ENCODE measurements at places on chromosomes 11 and 22.
A peak's percentile ranks its signal among the peaks of the same experiment; 100 is the strongest.

- no peak for DNase-seq
Measured at GRCh38 chr11:76676636-76677457, 6.3 kb upstream of the LRRC32 start.

- DNase-seq: no peak
Measured at GRCh38 chr11:107921997-107922396, 6.3 kb upstream of the RAB39A start.

DNA sequence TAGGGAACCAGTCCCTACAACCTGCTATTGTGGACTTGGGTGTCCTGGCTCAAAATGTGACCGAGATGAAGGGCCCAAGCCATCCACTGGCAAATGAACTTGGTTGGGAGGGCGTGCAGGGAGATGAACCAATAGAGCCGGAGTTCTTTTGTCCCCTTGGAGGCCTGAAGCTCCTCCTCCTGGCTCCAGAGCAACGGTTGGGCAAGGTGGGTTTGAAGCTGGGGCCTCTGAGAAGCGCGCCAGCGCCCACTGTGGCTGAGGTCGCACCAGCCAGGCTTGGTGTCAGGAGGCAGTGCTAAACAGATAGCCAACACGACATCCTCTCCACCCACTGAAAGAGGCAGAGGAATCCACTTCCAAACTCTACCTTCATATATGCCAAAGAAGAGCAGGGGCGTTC, 36.0 kb upstream of the PACSIN2 start:
- no peak for DNase-seq

DNA sequence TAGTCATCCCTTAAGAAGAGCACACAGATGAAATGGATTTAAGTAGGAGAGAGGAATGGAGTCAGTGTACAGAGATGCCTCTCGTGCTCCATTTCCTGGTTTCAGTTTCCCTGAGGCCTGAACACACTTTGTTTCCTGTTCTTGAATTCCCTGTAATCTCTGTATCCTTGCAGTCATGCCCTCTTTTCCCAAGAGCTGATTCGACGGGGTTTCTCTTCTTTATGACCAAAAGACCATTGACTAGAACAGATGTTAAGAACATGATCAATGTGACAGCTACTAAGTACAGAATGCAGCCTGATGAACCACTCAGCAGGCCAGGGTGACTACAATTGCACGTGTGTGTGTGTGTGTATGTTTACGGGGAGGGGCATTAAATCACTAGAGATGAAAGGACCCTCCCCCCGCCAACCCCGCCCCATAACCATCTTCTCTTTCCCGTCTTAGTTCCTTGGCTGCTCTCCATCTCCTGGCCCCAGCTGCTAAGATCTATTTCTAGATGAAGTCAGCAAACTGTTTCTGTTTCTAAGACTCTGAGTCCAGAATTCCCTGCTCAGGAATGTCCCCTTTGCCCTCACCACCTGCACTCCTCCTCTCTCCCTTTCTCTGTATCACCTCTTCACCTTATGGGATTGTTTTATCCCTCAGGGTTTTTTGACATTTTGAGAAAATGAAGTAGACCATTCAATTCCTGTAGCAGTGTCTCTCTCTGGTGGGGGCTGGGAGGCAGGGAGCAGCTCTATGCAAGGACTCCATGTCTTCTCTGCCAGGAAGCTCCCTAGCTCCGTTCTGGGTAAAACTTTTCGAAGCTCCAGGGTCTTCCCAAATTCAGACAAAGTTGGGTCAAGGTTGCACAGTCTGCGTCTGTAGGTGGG, 26.0 kb downstream of the SLC22A6 start:
- peak; percentile 33 for DNase-seq

DNA sequence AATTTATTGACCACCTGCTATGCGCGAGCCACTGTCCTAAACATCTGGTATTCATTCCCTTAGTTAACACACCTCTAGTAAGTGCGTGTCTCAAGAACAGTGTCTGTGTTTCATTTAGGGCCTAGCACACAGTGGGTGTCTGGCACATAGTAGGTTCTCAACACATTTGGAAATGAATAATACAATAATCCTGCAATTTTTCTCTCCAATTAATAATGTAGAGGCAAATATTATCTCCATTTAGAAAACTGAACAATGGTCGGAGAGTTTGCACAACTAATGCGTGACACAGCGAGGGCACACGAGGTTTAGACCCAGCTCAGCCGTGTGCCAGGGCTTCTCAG, 4.0 kb upstream of the NCF4 start:
- DNase-seq: no peak

GRCh38 chr11:75330291-75330690, 21.2 kb downstream of the ARRB1 start:
- DNase-seq: no peak

- DNase-seq: no peak
Measured at GRCh38 chr11:76658651-76659650, 11.6 kb downstream of the LRRC32 start.

GRCh38 chr11:45073685-45074141, 72.7 kb upstream of the PRDM11 start:
- DNase-seq: no peak

DNA sequence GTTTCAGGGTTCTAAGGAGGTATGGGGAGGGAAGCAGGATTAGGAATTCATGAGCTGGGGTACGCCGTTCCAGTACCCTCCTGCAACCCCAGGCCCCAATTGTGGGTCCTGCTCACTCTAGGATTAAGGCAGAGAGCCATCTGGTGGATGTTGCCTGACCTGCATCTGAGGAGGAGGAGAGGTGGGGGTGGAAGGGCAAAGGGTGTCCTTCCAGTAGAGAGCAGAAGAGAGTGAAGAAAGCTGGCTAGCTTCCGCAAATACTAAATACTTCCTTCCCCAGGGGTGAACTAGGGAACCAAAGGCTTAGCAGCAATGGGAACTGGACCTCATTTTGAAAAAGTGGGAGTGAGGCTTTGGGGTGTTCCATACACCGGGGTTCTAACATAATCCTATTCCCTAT, 10.6 kb downstream of the LRRC51 start:
- peak; percentile 64 for DNase-seq

DNA sequence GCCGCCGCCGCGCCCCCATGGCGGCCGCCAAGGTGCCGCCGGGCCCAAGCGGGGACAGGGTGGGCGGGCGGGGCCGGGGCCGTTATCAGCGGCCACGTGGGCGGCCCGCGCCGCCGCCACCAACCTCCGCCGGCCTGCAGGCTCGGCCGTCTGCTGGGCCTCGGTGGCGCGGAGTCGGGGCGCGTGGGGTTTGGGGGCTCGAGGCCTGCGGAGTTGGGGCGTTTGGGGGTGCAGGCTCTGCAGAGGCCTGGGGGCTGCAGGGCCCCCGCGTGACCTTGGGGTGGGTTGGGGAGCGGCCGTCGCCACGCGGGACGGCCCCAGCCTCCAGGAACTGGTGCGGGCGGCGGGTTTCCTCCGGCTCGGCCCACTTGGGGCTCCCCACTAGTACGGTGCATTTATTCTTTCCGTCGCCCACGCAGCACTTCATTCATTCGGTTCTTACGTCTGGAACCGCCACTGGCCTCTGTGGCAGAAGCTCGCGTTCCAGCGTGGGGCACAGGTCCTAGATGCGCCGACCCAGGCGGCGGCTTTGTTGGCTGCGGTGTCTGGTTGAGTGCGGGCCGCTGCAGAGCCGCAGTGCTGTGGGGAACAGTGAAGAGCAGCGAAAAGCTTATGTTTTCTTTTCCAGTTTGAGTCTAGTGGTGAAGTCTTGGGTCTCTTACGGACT, 740 bp upstream of the TRMT2A start:
- DNase-seq: no peak

- no peak for DNase-seq
Measured at GRCh38 chr11:133901316-133901715, 55.5 kb downstream of the IGSF9B start.

DNA sequence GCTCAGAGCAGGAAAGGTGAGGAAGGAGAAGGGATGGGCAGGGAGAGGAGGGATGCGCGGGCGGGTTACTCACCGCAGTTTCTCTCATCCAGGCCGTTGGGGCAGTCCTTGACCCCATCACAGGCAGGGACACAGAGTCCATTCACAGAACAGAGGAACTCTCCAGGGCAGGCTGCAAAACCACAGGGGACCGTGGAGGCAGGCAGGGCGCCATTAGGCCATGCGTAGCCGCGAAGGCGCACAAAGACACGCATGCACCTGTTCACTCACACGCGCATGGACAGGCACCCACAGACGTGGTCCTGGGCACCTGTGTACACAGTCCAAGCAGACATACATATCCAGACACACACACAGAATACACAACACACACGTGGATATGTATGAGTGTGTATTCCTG, 23.0 kb downstream of the KCTD17 start:
- DNase-seq: no peak

- DNase-seq: peak; percentile 64
Measured at GRCh38 chr11:2377511-2378443, 667 bp downstream of the CD81 start.

DNA sequence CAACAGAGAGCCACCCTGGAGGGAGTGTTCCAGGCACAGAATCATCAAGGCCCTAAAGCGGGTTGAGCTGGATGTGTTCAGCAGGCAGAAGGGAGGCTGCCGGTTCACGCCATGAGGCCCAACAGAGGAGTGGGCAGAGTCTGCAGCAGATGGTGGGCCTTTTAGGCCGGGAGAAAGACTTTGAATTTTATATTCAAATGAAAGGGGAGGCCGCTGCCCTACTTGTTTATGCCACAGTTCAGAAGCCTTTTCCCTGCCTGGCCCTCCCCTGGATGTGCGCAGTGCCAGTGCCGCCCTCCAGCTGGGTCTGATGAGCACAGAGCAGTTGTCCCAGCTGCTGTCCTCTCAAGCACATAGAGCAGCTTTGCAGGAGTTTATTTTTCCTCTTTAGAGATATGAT, 46.9 kb upstream of the TTC12 start:
- DNase-seq: no peak

DNA sequence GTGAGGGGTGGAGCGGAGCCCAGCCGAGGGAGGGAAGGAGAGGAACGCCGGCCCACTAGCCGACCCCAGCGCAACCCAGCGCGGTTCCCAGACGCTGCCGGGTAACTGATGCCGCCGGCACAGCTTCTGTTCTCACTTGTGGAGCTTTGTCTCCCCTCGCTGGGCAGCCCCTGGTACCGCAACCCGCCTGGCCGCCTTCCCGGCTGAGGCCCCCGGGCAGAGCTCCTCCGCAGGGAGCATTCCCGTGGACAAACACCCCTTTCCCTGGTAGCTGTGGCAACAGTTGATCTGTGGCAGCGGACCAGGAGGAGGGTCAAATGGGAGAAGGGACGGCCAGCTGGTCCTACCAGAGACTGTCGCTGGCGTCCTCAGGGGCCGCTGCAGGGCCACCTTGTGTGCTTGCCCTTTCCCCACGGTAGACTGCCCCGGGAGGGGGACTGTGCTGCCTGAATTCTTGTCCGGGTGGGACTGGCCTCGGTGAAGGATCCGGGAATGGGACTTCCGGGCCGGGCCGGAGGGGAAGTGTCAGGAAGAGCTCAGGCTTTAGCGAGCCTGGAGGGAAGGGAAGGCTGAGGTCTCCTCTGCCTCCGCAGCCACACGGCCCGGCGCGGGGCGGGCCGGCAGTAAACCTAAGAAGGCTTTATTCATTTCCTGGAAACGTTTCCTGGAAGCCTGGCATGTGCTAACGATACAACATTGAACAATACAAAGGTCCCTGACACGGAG, 468.0 kb downstream of the OPCML start:
- peak; percentile 15 for DNase-seq

DNA sequence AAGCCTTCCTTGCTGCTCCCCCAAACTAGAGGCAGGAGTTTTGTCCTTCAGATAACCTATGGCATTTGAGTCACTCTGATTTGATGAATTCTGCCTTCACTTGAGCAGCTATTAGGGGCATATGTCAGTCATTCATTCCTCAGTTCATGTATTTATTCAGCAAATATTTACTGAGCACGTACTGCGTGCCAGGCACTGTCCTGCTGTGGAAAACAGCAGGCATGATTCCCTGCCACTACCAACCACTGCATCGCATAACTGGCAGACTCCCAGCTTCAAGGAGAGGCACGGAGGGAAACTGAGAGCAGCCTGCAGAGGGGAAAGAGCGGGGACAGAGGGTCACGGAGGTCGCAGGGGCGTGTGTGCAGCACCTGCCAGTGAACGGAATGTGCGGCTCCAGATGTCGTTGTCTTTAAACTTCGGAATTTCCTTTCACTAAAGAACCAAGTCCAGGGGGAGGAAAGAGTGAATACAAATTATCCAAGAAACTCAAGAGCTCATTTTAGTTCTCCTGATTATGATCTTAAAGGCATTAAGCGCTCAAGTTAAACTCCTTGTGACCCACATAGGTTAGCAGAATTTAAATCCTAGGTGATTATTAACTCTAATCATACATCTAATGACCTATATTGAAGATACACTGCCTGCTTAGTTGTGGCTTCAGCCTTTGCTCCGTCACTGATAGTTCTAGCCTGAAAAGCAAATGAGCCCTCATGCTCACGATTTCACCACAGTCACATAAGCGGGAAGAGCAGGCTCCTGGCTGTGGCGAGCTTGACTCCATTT, 12.6 kb downstream of the PPARA start:
- no peak for DNase-seq

DNA sequence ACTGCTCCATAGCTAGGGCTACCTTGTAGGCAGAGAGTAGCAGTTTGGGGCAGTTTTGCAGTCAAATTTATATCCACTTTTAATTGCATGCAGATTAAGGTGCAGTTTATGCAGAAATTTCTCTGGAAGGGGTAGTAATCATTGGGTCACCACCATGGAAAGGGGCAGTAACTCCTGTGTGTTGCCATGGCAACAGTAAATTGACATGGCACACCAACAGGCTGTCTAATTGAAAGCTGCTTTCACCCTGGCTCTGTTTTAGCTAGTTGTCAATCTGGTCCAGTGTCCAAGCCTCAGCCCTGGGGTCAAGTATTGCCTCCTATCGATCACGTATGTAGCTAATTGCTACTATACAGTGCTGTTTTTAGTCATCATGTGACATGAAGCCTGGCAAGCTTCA, 786.1 kb upstream of the CNTN5 start:
- DNase-seq: no peak

DNA sequence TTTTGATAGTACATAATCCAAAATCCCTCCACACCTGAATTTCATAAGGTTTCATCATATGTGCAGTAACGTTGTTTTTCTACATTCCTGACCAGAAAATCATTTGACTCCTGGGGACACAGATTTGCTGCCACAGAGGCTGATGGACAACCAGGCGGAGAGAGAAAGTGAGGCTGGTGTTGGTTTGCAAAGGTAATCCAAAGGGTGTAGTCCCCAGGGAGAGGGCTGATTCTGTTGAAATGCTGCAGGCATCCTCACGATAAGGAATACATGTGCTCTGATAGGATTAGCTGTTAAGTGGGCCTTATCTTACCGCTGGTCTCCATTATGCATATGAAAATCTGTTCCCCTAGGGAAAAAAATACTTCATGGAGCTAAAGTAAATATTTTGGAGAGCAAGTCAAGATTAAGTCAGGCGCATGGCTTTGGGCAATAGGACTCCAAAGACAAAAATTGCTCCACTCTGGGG, 8.1 kb downstream of the APOL6 start:
- DNase-seq: no peak

DNA sequence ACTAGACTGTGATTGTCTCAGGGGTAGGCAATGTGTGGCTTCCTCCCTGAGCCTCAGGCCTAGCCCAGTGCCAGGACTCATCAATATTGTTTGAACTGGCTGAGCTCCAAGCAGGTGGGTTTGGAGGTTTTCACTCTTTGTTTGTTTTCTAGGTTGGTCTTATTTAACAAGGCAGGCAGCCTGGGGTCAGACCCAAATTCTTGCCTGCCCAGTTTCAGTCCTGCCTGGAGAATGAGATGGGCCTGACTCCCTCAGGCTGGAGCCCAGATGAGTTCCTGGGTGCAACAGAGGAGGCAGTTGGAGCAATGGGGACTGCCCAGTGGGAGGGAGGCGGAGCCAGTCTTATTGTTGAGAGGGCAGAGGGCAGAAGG, 28.3 kb upstream of the TP53I11 start:
- DNase-seq: no peak
